Omental fat pad (tissue), 4 donors: ENCODE measurements at places on chromosomes 7 and 10.

DNA sequence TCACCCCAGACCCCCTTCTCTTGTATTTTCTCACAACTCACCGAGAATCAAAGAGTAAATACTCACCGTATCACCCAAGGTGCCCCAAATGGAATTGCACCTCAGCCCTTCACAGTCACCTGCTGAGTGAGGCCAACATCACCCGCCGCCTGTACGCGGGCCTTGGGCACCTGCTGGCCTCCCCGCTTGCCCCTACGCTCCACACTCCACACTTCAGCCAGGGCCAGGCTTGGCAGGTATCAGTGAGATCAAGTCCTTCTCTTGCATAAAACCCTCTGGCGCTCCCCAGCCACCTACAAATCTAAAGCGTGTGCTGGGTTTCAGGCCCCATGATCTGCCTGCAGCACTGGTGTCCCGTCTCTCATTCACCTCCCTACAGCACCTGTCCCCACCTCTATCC lies 300.6 kb downstream of the GFRA1 start:
- DNase-seq = no peak

- DNase-seq = no peak
Measured at GRCh38 chr7:141397236-141398163, 153.7 kb upstream of the AGK start.

GRCh38 chr7:28608731-28609130 lies 196.4 kb downstream of the CREB5 start:
- no peak for DNase-seq

GRCh38 chr10:101974091-101974971 lies 81.6 kb downstream of the ARMH3 start:
- DNase-seq = no peak

GRCh38 chr7:141452911-141453310 lies 98.3 kb upstream of the AGK start:
- DNase-seq = no peak

- DNase-seq = no peak
Measured at GRCh38 chr7:1995426-1995825, 237.3 kb downstream of the MAD1L1 start.
